Kidney tubule cell (primary cell): ENCODE measurements at places on chromosomes 2 and 18.

GRCh38 chr2:70991142-70991541 lies 3.5 kb downstream of the TEX261 start:
- no peak for DNase-seq

GRCh38 chr2:7432436-7432835 lies 515.2 kb downstream of the RNF144A start:
- DNase-seq = no peak

DNA sequence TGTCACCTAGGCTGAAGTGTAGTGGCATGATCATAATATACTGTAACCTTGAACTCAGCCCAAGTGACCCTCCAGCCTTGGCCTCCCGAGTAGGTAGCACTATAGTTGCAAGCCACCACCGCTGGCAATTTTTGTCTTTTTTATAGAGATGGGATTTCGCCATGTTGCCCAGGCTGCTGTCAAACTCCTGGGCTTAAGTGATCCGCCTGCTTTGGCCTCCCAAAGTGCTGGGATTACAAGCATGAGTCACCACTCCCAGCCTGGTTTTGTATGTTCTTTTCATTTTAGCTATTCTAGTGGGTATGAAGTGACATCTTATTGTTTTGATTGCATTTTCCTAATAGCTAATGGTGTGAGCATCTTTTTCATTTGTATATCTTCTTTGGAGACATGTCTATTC lies 11.3 kb upstream of the EXOC6B start:
- DNase-seq = no peak

DNA sequence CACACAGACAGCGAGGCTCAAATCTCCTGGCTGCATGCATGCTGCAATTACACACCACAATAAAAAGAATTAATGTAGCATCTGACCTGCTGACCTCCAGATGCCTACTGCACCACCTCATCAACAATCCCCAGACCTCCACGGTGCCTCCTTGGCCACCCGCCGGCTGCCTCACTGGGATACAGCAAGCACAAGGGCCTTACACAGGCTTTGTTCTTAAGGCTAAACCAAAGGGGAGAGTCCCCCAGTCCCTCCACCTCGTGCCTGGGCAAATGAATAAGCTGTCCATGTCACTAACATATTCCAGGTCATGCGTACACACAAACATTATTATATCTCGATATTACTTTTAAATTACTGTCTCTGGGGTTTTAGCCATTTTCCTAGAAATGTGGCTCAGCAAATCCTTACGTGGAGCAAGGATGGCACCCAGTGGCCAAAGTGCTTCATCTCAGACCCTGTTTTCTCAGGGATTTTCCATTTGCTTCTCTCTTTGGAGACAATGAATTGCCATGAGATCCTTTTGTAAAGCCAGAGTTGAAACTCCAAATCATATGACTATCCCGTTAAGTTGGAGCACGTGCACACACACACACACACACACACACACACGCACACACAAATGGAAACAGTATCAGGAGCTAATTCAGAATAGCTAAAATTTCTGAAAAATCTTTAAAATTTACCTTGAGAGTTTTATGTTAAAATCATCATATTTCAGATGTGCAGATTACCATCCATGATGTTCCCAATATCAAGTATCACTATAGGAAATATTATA lies 313.8 kb downstream of the PDE11A start:
- peak; percentile 80 for DNase-seq

DNA sequence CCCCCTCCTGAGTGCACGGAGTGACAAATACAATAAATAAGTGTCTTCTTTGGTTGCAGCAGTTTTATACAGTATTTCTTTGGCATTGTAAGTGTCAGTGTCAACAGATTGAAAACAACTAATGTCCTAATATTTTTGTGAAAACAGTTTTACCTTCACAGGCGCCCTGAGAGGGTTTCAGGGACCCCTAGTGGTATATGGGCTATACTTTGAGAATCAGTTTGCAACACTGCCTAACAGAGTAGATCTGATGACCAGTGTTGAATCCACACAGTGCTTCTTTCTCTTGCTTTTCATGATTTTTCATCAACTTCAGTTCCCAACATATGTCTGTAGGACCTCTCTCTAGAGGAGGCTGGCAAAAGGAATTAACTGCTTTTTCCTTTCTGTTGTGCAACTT lies 162.2 kb downstream of the PRPF40A start:
- DNase-seq = no peak

- DNase-seq = peak; percentile 86
These were observed 4.3 kb downstream of the AGPS start for GRCh38 chr2:177396703-177397460.

- DNase-seq = no peak
These were observed 717.2 kb downstream of the RNF144A start for GRCh38 chr2:7634409-7634808.

DNA sequence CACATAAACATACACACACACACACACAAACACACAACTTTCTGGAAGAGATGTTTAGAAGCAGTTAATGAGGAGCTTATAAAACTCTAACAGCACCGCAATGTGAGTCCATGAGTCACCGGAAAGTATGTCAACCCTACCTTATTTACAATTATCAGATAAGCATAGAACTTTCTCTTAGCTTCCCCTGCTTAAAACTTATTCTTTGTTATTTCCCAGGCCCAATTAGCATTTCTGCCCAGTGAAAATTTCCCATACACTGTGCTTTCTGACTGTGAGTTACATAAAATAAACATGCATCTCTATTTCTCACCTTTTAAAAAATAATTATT lies 737.6 kb downstream of the LRP1B start:
- peak; percentile 2 for DNase-seq

DNA sequence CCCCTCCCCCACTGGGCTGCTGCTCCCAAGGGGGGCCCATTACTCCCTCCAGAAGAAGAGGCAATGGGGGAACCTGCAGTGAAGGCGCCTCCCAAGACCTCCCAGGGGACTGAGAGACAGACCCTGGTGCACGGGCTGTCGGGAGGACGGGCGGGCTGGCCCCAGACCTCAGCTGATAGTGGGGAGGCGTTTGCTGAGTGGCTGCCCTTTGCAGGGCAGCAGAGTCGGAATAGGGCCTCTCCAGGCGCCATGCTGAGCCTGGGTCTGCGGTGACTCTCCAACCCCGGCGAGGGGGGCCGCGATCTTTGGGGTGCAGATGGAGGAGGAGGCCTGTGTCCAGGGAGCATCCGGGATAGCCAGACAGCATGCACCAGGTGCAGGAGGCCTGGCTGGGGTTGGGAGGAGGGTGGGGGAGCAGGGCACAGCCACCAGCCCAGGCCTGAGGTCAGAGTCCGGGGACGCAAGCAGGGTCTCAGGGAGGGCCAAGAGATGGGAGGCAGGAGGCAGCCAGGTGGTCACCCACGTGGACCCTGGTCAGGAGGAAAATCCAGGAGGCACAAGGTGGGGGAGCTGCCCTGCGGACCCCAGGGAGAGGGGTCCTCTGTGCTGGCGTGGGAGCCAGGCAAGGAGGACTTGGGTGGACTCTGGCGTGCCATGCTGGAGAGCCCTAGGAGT lies 11.0 kb downstream of the CROCC2 start:
- DNase-seq = no peak

- no peak for DNase-seq
These were observed 31.5 kb downstream of the ANKRD44 start for GRCh38 chr2:197278799-197279763.

- DNase-seq = no peak
These were observed 84.1 kb upstream of the EPC2 start for GRCh38 chr2:148560496-148560895.

GRCh38 chr2:1758774-1759610 lies 14.7 kb upstream of the PXDN start:
- no peak for DNase-seq
